NCI-H1436 (cell line): ENCODE measurements at places on chromosomes 16 and 17.

GRCh38 chr16:21654881-21655280, 2.5 kb upstream of the IGSF6 start:
- DNase-seq, result no peak

DNA sequence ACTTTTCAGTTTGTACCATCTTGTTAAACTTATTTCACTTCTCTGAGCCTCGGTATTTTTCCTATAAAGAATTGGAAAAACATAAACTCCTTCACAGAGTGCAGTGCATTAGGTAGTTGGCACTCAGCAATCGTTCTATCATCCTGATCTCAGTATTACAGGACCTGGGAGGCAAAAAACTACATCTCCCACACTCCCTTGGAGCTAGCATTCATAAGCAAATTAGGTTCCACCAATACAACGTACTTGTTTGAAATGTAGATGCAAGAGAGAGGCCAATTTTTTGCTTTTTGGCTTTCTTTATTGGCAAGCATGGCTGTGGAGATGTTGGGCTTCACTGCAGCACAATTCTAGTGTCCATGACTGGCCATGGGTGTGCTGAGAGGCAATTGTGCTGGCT, 285.2 kb downstream of the CA10 start:
- DNase-seq, result no peak

DNA sequence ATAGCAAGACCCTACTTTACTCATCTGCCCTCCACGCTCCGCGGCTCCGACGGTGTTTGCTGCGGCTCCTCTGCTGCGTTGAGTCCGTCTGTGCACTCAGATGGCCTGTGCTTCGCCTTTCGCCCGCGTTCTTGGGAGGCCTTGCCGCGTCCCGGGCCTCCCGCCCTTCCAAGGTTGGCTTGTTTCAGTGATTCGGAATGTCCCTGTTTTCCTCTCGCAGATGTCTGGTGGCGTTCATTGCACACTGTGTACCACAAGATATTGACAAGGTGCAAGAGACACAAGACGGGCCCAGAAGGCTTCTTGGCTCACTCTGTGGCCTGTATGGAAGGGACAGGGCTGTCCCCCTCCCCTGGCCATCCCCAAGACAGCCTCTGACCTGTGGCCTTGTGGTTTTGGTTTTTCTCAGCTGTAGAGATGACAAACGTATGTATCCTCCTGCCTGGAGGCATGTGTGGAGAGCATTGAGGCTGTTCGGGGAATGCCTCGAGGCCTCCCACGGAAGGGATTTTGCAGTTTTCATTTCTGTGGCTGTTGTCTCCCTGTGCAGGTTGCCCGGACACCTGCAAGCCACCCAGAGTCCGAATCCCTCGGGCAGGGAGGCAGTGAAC, 15.4 kb downstream of the MGRN1 start:
- no peak for DNase-seq

DNA sequence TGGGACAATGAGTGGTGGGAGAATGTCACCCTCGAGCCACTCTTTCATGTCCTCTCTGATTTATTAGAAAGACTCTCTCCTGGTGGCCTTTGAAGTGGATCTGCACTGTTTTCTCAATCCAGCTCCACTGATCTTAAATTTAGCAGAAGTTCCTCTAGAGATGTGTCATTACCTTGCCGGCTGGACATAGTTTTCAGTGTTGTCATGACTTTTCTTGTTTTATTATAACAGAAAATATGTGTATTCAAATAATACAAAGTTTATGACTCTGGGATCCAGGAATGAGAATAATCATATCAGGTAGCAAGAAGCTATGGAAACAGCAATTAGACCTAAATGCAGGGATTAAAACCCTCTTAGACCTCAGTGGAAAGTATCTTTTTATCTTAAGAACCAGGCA, 247.5 kb upstream of the ELAC2 start:
- no peak for DNase-seq

- DNase-seq, result no peak
Observed at GRCh38 chr17:50533720-50534148, 1.2 kb downstream of the EPN3 start.

DNA sequence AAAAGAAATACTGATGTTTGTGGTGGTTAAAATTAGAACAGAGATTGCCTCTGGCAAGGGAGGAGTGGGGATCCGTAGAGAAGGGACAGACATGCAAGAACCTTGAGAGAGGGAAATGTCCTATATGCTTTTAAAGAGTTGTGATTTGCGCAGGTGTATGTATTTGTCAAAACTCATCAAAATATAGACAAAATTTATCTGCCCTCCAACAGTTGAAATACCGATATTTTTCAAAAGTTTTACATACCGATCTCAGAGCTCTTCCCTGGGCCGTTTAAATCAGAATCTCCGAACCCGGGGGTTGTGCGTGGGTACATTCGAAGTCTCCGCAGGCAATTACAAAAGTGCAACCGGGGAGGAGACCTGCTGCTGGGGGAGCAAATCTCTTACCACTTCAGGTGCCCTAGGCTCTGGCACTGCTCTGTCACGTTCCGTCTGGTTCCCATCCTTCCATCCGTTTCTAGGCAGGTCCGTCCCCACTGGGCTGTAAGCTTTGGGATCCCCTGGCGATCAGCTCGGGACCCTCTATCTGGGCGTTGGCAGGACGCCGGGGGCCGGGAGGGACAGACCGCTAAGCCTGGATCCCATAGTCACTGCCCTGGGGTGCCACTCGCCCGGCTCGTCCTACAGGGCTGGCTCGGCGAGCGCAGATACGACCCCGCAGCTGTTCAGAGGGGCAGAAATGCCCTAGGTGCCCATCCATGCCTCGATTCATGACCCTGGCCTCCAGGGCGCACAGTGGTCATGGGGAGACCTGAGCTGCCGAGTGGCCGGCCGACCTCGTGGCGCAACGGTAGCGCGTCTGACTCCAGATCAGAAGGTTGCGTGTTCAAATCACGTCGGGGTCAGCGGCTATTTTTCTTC, 4.2 kb downstream of the BORCS6 start:
- peak; percentile 58 for DNase-seq

DNA sequence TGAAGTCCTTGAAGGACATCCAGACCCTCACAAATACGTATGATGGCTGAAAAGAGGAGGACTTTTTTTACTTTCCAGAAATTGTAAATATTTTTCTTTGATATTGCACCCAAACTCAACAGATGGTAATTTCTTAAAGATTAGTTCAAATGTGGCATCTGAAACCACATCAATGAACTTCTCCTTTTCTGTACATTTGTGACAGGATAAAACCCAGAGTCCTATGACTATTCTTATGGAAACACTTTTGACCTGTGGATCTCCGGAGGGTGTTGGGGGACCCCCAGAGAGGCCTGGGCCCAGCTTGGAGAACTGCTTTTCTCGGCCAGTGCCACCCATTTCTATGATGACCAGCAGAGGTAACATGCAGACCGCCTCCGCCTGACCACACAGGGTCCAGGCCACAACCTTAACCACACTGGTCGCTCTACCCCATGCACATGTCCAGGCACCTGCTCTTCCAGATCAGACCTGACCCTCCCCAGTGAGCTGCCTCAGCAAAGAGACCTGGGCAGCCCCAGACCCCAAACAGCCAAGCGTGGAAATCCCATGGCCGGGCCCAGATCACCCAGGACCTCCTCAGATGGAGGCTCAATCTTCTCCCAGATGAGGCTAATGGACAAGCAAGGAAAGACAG, 22.7 kb downstream of the RPH3AL start:
- DNase-seq, result no peak

- no peak for DNase-seq
Observed at GRCh38 chr17:35073183-35073790, 9.8 kb upstream of the RFFL start.

GRCh38 chr17:37698132-37698910, 46.5 kb downstream of the HNF1B start:
- no peak for DNase-seq

GRCh38 chr17:17062866-17063265, 20.6 kb downstream of the MPRIP start:
- DNase-seq, result no peak

DNA sequence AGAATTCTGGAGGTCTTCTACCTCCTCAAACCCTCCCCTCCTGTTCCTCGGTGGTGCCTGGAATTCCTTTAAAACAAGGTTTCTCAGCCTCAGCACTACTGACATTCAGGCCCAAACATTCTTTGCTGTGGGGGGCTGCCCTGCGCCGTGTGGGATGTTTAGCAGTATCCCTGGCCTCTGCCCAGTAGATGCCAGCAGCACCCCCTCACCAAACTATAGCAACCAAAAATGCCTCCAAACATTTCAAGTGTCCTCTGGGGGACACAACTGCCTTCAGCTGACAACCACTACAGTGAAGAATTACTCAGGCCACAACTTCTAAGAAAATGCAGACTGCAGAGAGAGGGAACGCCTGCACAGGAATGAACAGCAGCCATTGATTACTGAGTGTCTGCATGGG, 28.4 kb downstream of the TEKT5 start:
- no peak for DNase-seq

- peak; percentile 91 for DNase-seq
Observed at GRCh38 chr17:44556832-44557606, at the start of gene FZD2. FZD2 (plus strand) TSS chr17:44557484; CDS start chr17:44557689, 205 bp downstream.

DNA sequence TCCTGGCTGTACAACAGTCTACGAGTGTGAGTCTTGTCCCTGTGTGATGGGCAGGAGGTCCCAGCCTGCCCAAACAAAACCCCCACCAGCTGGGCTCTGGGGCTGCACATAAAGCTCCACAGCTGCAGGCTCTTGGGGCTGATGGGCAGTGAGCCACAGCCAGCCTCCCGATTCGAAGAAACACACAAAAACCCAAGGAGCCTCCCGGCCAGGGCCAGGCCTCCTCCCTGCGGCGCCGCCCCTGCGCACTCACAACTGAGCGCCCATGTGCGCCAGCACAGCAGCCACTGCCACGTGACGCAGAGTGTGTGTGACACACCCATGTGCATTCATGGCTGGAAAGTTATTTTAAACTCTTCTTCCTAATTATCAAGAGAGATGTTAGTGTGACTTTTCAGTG, 30.6 kb upstream of the FAAP100 start:
- DNase-seq, result no peak

DNA sequence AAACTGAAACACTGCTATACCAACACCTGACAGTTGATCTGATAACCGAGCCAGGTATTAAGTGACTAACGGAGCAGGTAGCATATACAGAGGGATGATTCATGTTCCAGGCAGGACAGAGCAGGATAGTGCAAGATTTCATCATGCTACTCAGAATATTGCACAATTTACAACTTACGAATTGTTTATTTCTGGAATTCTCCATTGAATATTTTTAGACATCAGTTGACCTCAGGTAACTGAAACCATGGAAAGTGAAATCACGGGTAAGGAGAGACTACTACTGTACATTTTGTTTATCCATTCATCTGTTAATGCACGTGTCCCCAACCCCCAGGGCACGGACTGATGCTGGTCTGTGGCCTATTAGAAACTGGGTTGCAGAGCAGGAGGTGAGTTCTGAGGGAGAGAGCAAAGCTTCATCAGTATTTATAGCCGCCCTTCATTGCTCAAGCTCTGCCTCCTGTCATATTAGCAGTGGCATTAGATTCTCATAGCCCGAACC, 14.5 kb upstream of the PPM1E start:
- no peak for DNase-seq
